ENCODE measurements at places on chromosomes 5 and 9.

- no peak for DNase-seq
Measured at GRCh38 chr5:94613583-94613982, 4.8 kb downstream of the KIAA0825 start.

GRCh38 chr9:99732715-99733114 is 89.0 kb upstream of the NR4A3 start:
- DNase-seq, result no peak

- no peak for DNase-seq
Measured at GRCh38 chr5:80502800-80503199, 14.9 kb downstream of the FAM151B start.

DNA sequence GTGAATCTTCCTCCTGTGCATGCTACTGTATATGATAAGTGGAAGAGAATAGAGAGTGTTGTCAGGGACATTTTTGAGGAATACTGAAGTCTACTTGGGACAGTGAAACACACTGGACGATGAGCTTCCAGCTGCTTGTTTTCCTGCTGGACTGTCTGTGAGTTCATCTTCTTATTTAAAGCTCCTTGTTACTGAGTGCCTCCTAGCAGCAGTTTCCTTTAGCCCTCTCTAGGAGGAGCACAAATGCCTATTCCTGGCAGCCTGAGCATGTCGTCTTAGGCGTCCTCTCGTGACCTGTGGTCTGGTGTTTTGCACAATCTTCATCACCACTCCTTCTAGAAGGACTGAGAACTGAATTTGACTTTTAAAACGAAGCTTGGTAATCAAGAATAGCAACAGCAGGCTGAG is 43.8 kb downstream of the ANKRD33B start:
- no peak for DNase-seq

DNA sequence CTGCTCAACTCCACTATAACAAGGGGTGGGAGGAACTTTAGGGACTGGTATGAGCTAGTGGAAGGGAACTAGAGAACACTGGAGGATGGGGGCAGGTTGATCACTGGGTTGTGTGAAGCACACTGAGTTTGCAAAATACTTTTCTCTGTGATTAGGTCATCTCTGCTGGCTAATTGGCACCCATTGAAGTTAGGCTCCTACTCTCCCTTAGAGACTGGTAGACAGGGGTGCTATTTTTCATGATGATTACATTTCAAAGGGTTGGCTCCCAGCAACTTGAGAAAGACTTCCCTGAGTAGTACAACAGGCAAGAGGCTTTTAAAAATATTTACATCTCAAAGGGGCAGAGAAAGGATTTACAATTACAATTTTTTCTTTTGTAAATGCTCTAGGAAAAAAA is 50.4 kb upstream of the MTAP start:
- no peak for DNase-seq

- DNase-seq, result no peak
Measured at GRCh38 chr5:80170117-80170535, 85.7 kb downstream of the SERINC5 start.

DNA sequence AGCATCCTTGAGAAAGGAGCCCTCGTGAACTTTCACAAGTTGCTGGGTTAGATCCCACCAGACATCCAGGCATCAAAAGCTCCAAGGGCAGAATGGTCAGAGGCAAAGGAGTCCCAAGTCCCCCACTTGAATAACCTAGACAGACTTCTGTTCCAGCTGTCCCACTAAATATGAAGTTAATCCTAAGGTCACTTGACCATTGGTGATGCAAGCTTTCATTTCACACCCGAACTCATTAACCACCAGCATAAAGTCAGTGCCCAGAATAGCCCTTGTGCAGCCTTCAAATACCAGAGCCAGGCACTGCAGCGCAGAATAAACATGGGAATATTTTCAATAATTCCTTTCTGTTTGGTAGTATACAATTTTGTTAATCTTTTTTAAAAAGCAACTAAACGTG is 28.9 kb downstream of the OXCT1 start:
- no peak for DNase-seq

DNA sequence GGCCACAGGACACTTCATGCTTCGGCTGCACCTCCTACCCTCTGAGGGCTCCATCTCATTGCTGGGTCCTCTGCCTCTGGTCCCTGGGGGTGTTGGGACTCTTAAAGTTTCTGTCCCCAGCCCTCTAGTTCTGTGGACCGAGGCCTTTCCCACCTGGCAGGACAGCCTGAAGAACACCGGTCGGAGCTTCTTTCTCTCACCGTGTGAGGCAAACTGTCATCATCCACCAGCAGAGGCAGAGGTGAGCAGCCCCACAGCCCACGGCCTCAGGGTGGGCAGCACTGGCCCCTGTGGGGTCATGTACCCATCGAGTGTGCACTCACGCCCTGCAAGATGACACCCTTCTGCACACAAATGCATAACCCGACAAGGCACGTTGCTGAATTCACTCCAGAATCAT is 49.9 kb downstream of the IRX2 start:
- no peak for DNase-seq

DNA sequence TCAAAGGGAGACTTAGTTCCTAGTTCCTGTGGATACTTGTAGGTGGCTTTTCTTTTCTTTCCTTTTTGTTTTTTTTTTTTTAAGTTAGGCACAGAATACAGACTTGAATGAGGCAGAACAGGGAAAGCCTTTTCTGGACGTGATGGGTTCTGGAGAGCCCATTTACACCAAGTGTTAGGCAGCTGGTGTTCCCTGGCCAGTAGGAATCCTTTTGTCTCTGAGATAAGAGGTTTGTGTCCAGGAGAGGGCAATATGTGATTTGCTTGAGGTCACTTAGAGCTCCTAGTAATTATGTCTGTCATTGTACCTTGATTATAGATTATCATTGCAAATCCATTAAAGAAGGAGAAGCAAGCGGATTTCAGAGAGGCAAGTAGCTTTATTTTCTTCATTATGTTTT is 9.1 kb downstream of the MEGF10 start:
- no peak for DNase-seq

Data from BJ (cell line).